ENCODE measurements at places on chromosomes 7 and 10.

DNA sequence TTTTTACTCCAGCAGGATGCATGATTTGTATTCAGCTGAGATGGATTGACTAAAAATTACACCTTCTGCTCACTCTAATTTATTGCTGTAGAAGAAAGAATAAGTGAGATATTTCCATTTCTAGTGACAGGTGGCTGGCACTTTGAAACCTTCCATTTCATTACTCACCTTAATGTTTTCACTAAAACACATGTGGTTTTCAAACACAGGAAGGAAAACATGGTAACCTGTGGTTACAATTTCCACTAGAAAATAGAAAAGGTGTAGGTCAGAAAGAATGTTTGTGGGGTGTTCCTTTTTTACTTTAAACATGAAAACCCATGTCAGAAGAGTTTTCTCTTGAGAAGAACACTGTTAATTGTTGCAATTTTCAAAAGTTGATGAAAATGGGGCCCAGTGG lies 12.0 kb upstream of the PRKCQ start:
- no peak for DNase-seq

- DNase-seq: no peak
These were observed 695.5 kb downstream of the GRM8 start for GRCh38 chr7:126557271-126557670.

DNA sequence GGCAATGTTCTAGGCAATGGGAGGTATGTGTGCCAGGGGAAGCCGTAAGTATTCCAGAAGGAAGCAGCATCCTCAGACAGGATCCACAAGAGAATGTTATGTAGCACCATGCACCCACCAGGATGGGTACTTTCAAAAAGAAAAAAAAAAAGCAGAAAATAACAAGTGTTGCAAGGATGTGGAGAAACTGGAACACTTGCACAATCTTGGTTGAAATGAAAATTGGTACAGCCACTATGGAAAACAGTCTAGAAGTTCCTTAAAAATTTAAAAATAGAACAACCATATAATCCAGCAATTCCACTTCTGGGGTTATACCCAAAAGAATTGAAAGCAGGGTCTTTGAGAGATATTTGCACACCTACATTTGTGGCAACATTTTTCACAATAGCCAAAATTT lies 20.2 kb downstream of the C10orf71 start:
- no peak for DNase-seq

DNA sequence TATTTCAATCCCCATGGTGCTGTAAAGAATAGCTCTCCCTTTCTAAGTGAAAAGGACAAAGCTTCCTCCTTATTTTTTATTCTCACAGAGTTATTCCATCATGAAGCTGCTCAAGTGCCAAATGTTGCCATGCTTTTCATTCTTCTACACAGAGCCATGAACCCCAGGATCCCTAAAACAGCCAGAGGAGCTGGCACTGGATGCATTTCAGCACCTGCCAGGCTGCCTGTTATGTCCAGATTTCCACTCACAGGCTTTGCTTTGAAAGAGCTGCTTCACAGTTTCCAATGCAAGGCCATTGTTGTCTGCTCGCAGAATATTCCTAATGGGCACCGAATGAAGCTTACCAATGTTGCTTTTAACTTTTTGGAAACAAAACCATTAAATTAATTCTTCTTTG lies 256.2 kb upstream of the NPSR1 start:
- no peak for DNase-seq

- DNase-seq: peak; percentile 71
These were observed 375.8 kb downstream of the MDFIC start for GRCh38 chr7:115297656-115298055.

Measured in EH (cell line).